ENCODE measurements at places on chromosomes 12 and 14. TPM values are rescaled to one million over a fixed set of nuclear protein-coding genes. Genes with fewer than 3 reads are reported as not detected.

CCND2 gene
- total RNA-seq, result 178 TPM

DNA sequence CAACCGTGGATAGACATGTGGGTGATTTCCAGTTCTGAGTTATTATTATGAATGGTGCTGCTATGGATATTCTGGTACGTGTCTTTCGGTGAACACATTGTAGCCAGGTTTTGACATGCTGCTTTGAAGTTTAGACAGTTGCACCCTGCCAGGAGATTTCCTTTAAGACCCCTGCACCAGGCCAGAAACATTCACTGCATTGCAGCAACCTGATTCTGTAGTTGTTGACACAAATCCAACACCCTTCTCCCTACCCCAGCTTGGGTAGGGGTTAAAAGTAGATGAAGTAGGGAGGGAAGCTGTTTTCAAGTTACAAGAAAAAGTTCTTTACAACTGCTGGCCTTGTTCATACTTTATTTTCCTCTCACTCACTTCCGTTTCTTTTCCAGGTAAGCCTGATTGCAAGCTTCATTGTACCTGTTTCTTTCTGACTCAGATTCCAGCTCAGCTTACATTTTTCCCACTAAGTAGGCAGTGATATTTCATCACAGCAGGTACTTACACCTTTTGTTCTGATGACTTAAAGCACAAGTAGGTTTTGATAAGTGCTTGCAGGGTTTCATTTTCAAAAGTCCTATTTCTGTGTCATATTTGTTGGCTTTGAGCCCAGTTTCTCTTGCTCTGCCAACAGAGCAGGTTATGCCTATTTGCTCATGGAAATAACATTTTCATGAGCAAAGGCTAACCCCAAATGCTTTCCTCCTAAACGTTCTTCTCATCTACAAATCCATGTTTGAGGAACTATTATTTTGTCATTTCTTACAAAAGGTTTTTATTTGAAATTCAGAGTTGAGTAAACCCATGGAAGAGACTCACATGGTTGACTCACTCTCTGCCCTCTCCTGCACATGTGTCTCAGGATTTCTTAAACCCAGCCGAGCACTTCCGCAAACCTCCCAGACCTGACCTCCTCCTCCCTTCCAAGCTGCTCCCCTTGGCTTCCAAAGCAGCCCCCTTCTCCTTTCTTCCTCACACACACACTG is 12.1 kb upstream of the LTA4H start:
- DNase-seq, result peak; percentile 71

DNA sequence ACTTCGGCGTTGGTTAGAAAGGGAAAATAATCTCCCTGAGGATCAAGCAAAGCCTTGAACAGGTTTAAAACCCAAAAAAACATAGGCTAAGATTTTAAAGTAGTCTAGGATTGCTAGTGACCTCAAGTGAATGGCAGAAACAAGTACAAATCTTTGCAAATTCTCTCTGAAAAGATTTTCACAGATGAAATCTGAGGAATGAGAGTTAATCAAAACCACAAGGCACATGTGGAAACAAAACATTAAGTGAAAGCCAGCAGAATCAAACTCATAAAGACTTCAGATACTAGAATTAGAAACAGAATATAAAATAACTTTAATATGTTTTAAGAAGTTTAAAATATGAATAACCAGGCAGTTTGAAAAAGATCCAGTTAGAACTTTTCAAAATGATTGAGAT is 52.2 kb upstream of the CFL2 start:
- DNase-seq, result no peak

SLC25A47 gene
- not detected for total RNA-seq

DNA sequence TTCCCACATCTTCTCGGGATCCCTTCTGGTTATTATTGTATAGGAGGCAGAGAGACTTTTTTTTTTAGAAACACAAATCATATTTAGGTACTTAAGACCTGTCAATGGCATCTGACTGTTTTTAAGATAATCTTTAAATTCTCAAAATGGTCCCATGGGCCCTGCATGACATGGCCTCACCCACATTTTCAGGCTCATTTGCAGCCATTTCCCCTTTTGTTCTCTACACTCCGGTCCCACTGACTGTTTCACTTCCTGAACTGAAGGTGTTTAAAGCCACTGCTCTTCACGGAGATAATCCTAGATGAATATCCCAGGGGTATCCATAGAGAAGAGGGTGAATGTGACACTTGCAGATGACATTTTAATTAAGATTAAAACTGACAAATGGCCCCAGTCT is 12.3 kb upstream of the C12orf71 start:
- DNase-seq, result no peak

- no peak for DNase-seq
Measured at GRCh38 chr12:68915055-68915454, 17.9 kb downstream of the CPM start.

IKZF4 gene
- 6.6 TPM for total RNA-seq

GRCh38 chr14:73591690-73592449 is at the start of gene ACOT4:
Gene ACOT4, plus strand, starts transcription at chr14:73591873. Its CDS starts 87 bp downstream, at chr14:73591960.
- peak; percentile 58 for DNase-seq

MORN3 gene
- not detected for total RNA-seq

RNASE4 gene
- total RNA-seq, result 44.0 TPM

GRCh38 chr14:55120571-55121495 is 8.2 kb upstream of the LGALS3 start:
- DNase-seq, result no peak

GRCh38 chr12:92726850-92727249 is 24.1 kb downstream of the PLEKHG7 start:
- no peak for DNase-seq

GRCh38 chr12:57127101-57127725 is 1.1 kb upstream of the LRP1 start:
- peak; percentile 85 for DNase-seq

DNA sequence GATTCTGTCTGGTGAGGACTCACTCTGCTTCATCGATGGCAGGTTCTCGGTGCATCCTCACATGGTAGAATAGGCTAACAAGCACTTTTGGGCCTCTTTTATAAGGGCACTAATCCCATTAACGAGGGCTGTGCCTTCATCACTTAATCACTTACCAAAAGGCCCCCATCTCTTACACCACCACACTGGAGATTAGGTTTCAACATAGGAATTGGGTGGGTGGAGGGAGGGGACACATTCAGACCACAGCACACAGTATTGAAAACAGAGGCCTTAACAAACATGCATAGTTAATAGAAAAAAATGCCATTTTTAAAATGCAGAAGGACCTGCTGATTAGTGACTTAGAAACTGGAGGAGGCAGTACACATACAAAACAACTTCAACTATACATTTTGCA is 61.6 kb downstream of the SPPL3 start:
- DNase-seq, result no peak

GPX2 gene
- total RNA-seq, result not detected

VAMP1 gene
- total RNA-seq, result 44.0 TPM

DNA sequence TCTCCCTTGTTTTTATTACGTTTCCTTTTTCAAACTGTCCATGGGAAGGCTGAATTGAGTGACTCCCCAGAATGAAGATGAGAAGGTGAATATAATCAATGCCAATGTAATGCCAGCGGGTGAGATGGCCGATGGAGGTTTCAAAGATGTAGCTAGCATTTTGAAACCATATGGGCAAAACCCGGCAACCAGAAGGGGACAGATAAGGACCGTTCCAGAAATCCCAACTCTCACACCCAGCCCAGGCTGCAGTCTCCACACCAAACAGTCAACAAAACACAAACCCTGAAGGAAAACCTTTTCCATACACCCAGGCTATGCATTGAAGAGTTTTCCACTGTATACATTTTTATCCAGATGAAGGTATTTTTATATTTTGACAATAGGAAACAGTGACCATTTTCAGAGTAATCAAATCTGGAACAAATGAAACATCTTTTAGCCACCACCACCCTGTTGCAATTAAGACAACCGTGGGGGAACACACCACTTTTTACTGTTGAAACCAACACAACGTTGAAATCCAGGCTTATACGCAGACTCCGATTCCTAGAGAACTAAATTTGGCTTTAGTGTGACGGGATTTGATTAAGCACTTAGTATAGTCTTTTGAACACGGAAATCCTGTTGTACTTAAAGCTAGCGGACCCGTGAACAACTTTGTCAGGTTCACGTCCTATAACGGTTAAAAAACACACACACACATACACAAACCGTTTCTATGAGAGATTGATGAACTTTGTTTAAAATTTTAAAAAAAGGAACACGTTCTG is 19.0 kb downstream of the PHETA1 start:
- DNase-seq, result no peak

GNS gene
- 71.7 TPM for total RNA-seq

DNA sequence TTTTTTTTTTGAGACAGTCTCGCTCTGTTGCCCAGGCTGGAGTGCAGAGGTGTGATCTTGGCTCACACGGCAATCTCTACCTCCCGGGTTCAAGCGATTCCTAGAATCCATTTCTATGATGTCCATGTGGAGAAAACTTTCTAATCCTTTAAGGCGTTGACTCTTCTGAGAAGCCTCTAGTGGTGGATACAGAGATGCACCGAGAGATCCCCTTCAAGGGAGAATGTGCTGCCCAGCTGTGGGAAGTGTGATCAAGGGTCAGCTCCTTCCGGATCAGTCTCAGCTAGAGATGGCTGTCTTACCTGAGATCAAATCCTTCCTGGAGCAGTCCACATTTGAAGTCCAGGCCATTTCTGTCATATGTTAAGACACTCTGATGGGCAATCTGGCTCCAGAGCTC is 92.7 kb upstream of the HECTD1 start:
- no peak for DNase-seq

SLC5A8 gene
- total RNA-seq, result not detected

- no peak for DNase-seq
Measured at GRCh38 chr12:127903146-127903545, 363.8 kb upstream of the TMEM132C start.

- DNase-seq, result no peak
Measured at GRCh38 chr12:52085682-52086180, 6.2 kb downstream of the SMIM41 start.

DNA sequence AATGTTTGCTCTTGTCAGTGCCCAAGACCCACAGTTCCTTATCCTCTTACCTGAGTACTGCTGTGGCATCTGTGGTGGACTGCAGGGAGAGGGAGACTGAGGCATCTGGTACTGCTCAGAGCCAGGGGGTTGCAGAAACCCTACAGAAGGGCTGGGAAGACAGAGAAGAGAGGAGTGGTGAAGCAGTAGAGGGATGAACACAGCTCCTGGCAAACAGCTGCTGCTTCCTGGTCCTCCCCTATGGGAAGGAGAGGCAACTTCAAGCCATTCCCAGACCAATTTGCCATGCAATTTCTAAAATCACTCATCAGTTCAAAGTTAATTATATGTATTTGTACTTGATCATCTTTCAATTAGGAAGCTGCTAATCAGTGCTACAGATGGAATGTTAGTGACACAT is 15.7 kb upstream of the STAC3 start:
- no peak for DNase-seq

DNA sequence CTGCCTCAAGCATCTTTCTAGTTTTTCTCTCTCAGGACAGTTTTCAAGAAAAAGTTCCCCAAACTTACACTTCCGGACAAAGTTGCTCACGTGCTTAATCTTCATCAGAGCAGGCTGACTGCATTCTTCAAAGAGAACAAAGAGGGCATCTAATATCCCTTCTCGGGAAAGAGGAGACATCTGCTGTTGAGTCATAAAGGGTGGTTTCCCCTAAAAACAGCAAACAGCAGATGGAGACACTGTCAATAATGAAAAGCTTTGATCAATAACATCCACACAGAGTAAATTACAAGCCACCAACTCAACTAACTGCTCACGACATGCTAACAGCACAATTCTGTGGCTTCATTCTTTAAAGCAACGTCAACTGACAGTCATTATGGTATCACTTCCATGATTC is 8.1 kb downstream of the CIT start:
- DNase-seq, result no peak

- DNase-seq, result no peak
Measured at GRCh38 chr12:89356069-89356665, 3.9 kb upstream of the DUSP6 start.

DNA sequence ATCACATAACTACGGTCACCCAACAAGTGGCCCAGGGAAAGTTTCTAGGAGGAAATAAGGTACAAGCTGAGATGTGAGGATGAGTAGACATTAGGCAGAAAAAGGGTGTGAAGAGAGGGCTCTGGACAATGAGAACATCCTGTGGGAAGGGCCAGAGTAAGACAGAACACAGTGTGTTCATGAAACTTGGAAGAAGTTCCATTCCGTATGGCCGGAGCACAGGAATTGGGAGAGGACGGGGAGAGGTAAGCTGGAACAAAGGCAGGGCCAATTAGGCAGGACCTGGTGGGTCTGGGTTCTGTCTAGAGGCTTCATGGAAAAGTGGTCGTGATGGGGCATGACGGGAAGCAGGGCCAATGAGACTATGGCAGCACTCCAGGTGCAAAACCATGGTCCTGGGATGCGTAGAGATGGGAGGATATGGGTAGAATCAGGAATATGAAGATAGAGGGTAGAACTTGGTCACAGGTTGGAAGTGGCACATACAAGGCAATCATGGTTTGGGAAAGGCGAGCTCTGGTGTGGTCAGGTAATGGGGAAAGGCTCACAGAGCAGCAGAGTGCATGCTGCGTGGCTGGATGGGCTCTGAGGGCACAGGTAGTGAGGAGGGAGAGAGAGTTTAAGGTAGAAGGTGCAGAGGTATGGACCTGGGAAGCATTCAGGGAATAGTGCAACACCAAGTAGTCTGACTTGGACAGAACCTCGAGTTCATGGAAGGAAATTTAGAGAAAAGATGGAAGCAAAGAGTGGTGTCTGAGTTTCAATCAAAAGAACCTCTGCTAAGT is 93.0 kb downstream of the RFX4 start:
- no peak for DNase-seq

GRIN2B gene
- total RNA-seq, result under 0.01 TPM

GLS2 gene
- total RNA-seq, result 0.71 TPM

GRCh38 chr12:62562846-62563245 is 96.2 kb downstream of the MON2 start:
- no peak for DNase-seq

All from sigmoid colon (tissue), 7 donors.